ENCODE measurements at places on chromosomes 12 and 14.
A peak's percentile ranks its signal among the peaks of the same experiment; 100 is the strongest.

GRCh38 chr14:32478050-32478449 is 149.0 kb downstream of the AKAP6 start:
- no peak for DNase-seq

GRCh38 chr12:75964150-75964549 is 67.4 kb downstream of the PHLDA1 start:
- peak; percentile 91 for DNase-seq

DNA sequence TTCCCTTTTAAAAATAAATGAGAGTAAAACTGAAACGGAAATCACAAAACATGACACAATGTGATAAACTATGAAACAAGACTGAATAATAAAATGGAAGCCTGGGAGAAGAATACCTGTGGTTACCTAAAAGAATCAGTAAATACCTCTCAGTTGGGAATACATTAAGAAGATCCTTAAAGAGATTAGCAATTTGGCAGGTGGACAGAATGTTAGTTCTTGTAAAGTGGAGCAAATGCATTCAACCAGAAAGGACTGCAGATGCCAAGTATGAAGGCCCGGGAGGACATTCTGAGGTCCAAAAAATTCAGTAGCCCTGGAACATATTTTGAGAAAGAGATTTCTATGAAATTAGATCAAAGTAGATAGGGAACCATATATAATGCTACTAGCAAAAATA is 861.3 kb upstream of the SEL1L start:
- DNase-seq, result no peak

GRCh38 chr12:104680070-104680469 is 223.3 kb downstream of the CHST11 start:
- DNase-seq, result peak; percentile 49

DNA sequence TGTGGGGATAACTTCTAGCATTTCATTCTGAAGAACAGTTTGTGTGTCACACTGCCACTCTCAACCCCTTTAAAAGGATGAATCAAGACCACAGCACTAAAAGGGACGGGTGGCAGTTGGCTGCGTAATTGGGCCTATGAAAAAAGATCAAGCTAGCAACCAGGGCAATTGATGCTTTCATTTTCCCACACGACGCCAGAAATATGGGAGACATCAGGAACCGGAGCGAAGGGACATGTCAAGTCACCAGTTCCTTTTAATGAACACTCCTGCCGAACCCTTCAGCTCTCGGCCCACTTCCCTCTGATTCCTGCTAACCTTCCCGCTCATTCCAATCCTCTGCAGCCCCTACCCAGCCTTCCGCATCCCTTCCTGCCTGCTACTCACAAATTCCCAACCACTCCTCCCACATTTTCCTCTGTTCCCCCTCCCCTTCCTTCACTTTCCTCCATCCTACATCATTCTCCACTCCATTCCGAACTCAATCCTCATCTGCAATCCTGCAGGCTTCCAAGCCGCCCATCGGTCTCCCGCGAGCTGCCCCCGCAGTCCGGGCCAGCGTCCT is 753 bp downstream of the CSRNP2 start:
- DNase-seq, result peak; percentile 56

DNA sequence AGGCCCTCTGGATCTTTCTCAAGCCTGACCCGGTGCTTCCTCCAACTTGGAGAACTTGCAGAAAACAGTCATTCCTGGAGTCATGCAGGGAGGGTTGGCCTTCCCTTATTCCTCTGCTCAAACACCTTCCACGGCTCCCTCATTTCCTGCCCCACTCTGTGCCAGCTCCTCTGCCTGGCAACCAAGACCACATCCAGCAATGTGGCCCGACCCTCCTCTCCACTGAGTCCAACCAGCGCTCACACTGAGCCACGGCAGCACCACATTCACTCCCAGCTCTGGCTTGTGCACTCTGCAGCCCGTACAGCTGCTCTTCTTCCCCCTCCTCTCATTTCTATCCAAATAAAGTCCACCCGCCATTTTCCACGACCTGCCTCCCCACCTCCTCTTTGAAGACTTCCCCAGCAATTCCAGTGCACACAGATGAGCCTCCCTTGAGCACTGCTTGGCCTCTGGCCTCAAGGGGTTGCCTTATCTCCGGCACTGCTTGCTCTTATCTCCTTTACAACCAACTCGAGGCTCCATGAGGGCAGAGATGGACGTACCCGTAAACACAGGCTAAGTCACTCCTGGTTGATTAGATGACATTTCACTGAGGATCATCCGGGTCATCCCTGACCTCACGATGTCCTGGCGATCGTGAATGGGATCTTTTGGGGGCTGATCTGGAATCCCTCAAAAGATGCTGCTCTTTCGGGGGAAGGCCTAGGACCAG is 5.4 kb downstream of the PGF start:
- no peak for DNase-seq

DNA sequence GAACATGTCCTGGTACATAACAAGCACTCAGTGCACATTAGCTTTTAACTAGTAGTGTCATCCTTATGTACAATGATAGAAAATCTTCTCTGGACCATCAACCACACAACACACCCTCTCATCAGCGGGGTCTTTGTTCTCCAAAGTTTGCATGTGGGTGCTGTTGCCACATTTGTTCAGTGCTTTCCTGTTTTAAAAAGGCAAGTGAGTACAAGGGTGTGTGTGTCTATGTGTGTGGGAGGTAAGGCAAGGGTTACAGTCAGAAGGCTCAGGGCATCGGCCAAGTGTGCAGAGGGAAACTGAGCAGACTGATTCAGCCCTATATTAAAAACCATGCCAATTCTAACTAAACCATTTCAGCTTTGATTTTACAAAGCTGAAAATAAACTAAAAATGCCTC is 17.9 kb downstream of the KRT76 start:
- peak; percentile 34 for DNase-seq

DNA sequence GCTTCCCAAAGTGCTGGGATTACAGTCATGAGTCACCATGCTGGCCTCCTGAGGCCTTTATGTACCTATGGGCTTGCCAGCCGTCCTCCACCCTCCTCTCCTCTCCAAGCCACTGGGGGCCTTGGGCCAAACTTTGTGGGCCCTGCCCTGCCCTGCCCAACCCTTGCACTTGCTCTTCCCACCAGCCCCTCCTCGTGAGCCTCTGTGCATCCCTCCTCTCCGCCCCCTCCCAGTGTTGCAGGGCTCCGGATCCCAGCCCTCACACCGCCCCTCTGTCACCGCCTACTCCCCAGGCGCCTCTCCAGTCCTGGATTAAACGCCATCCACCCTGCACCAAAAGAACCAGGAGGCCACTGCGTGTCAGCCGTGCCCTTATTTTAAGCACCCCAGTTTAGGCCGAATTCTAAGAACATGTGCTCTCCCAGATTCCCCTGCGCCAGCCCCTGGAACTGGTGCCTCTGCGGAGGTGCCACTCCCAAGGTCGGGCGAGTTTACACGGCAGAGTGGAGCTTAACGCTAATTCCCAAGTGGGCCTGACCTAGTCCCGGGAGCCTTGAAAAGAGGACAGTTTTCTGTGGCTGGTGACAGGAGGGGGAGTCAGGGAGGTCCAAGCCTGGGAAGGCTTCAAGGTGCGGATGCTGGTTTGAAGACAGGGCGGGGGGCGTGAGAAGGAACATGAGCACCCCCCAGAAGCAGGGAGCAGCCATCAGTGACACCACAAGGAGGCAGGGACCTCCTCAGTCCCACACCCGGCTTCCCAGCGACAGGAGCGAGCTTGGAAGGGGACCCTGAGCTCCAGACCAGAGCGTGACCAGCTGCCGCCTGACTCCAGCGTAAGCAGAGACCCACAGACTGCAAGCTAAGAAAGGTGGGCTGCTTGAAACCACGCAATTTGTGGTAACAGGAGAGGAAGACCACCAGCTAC is 21.2 kb upstream of the CDCA4 start:
- DNase-seq, result no peak

DNA sequence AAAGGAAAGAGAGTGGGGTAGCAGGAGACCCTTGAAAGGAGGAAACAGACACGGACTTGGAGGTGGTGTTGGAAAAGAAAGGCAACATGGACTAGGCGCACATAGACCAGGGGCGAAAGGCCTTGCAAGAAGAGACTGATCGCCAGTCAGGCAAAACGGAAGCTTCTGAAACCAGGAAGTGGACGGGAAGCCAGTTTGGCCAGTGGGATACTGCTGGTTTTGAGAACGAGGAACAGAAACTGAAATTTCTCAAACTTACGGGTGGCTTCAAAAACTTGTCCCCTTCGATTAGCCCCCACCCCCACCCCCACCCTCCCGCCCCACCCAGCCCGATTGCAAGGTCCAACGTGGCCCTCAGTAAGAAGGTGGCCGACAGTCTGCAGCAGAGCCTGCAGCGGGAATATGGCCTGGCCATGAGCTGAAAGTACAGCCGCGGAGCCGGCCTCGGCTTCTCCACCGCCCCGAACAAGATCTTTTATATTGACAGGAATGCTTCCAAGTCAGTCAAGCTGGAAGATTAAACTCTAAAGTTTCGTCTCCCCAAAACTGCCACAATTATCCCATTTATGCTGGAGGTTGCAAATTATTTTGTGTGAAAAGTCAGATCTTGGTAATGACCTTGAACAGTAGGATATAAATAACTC is 364.7 kb downstream of the BCAT1 start:
- DNase-seq, result peak; percentile 63

DNA sequence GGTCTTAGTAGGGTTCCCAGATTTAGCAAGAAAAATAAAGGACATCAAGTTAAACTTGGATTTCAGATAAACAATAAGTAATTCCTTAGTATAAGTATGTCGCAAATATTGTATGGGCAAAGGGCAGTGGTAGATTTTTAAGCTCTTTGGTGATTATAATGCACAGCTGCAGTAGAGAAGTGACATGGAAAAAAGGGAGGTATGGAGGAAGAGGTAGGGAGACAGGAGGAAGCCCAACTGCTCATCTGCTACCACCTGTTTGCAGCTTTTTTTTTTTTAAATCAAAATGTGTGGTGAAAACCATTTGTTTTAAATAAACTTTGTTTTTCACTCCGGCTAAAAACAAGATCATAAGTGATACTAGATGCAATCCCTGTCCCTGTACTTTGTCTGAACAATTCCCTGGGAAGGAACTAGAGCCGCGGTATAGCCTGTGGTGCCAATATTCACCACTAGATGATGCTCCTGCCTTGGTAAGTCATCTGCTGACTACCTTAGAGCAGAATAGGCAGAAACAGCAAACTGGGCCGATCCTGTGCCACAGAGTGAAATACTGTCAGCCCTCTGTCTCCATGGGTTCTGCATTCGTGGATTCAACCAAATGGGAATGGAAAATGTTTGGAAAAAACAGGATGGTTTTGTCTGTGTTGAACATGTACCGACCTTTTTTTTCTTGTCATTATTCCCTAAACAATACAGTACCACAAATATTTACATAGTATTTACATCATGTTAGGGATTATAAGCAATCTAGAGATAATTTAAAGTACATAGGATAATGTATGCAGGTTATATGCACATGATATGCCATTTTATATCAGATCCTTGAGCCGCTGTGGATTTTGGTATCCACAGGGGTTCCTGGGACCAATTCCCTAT is 62.4 kb upstream of the PLBD1 start:
- DNase-seq, result peak; percentile 64

DNA sequence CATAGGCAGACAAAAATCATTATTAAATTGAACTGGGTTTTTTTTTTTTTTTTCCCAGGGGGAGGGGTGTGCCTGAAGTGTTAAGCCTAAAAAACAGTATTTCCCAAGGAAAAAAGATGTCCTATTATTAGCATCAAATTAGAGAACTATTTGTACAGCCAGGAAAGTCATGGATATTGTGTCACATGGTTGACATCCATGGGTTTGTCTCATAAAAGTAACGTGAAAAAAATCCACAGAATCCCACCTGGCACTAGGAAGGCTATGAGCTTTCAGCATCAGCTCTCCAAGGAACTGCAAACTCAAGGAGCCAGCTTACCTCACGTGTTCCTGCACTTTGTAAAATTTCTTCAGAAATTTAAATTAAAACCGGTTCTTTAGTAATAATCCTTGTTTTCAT is 69.1 kb upstream of the EGLN3 start:
- DNase-seq, result no peak

DNA sequence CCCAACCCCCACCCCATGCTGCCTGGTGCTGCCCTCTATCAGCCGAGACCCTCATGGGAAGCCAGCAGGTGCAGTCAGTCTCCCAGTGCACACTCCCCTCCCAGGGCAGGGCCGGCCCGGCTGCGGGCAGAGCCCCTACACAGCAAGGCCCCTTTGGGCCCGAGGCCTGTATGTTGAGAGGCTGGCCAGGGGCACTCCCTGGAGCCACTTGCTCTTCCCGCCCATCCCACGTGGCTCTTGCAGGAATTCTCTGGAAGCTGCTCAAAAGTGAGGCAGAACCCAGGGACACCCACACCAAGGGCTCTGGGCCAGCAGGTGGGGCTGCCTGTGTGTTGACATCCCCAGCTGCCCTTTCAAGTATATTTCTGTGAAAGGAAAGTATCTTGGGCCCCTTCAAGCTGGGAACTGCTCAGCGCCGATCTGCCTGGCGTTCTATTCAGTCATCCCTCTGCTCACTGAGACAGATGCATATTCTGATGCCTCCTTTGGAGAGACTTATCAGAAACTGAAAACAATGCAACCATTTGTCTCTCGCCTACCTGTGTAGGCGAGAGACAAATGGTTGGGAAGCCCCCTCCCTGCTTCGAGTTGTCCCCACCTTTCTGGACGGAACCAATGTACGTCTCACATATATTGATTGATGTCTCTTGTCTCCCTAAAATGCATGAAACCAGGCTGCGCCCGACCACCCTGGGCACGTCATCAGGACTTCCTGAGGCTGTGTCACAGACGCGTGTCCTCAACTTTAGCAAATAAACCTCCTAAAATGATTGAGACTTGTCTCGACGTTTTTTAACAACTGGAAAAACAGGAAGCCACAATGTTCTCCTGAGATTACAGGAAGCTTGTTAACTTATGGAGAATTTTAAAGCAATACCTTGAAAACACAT is 6.0 kb downstream of the GPR132 start:
- no peak for DNase-seq

DNA sequence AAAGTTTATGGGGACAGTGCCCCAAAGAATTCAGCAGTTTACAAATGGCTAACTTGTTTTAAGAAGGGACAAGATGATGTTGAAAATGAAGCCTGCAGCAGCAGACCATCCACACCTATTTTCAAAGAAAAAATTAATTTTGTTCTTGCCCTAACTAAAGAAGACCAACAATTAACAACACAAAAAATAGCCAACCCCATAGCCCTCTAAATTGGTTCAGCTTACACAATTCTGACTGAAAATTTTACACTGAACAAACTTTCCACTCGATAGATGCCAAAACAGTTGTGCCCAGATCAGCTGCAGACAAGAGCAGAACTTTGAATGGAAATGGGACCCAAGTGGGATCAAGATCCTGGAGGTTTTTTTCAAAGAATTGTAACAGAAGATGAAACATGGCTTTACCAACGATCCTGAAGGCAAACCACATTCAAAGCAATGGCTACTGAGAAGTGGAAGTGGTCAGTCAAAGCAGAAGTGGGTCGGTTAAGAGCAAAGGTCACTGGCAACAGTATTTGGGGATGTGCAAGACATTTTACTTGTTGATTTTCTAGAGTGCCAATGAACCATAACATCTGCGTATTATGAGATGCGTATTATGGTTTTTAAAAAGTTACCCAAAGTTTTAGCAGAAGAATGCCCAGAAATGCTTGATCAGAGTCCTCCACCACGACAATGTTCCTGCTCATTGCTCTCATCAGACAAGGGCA is 30.0 kb downstream of the SLC39A9 start:
- DNase-seq, result peak; percentile 77

GRCh38 chr14:93720981-93721483 is 67.3 kb downstream of the PRIMA1 start:
- no peak for DNase-seq

GRCh38 chr12:117067016-117067415 is 32.2 kb downstream of the TESC start:
- no peak for DNase-seq
